COR-L47 (cell line): ENCODE measurements at places on chromosomes 13 and 19.

DNA sequence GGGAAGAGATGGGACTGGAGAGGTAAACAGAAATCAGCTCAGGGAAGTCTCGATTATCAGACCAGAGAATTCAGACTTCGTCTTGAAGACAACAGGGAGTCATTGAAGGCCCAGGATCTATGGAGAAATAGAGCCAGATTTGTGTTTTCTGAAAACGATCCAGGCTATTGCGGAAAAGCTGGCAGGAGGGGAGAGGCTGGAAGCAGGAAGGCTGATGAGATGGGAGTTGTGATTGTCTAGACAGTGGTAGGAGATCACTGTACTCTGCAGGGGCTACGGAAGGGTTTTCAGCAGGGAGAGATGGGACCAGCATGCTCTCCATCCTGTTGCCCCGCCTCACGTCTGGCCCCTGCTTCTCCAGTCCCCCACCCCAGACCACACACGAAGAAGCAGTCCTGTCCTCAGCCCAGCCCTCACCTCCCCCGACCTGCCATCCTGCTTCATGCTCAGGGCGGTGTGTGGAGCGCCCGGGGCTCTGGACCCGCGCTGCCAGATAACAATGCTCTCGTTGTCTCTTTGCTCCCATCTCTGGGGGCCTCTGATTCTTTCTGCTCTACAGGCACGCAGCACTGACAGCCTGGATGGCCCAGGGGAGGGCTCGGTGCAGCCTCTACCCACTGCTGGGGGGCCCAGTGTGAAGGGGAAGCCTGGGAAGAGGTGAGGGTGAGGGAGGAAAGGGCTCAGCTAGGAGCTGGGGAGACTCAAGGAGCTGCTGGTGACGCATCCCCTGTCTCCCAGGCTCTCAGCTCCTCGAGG is 1.9 kb downstream of the ARHGAP33 start:
- no peak for DNase-seq

GRCh38 chr13:110233181-110233950 is 73.6 kb downstream of the COL4A1 start:
- DNase-seq = no peak

GRCh38 chr19:46270521-46271256 is 26.2 kb upstream of the HIF3A start:
- DNase-seq = no peak

GRCh38 chr19:52335768-52336116 is 301 bp upstream of the ZNF610 start:
- DNase-seq = no peak

GRCh38 chr13:46181840-46182490 is at the start of gene LCP1:
LCP1 (minus strand) TSS chr13:46182177; CDS start chr13:46159662, 22,515 bp downstream.
- DNase-seq = no peak

GRCh38 chr13:39956036-39956435 is 300.6 kb downstream of the COG6 start:
- no peak for DNase-seq

GRCh38 chr13:48078251-48078656 is 16.6 kb downstream of the MED4 start:
- peak; percentile 14 for DNase-seq

GRCh38 chr19:1038978-1039645 is 795 bp upstream of the ABCA7 start:
- DNase-seq = no peak

DNA sequence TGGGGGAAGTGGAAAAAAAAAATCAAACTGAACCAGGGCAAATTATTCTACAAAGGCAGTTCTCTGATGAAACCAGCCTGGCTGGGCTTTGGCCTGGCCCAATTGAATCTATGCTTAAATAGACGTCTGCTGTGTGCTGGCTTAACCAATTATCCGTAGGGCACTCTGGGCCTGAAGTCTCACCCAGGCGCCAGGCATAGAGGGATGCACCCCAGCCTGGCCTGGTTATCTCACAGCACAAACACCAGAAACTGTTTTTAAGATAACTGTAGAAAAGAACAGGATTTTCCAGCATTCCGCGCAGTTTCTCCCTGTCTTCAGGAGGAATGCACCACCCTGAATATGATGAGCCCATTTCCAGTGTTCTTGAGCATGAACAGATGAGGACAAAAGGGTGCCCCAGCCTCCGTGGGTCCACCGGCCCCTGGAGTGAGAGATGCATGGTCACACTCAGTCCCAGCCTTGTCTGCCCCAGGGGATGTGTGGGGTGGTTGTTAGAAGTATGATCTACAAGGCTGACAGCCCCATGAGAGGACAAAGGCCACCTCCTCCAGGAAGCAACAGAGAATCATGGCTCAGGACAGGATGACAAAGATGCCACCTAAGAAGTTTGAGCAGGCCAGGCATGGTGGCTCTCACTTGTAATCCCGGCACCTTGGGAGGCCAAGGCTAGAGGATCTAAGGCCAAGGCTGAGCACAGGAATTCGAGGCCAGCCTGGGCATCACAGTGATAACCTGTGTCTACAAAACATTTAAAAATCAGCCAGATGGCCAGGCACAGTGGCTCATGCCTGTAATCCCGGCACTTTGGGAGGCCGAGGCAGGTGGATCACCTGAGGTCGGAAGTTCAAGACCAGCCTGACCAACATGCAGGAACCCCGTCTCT is 50.2 kb downstream of the PEPD start:
- DNase-seq = no peak

- DNase-seq = no peak
Observed at GRCh38 chr13:72617186-72617585, 110.2 kb downstream of the MZT1 start.

DNA sequence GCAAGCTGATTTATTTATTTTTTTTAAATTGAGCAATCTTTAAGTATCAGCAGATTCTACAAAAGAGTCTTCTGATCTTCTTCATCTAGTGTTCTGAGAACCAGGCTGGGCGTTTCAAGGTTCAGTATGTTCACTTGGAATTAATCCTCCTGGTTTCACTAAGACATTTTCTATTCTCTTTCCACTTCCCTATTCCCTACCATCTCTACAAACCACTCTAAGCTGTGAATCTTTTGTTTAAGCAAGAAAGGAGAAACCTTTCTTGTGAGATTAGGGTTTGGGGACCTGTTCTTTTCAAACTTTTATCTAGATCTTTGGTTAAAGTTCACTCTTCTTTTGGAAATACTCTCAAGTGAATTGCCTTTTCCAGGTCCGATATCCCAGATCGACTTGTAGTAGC is 59.3 kb downstream of the URI1 start:
- DNase-seq = no peak

DNA sequence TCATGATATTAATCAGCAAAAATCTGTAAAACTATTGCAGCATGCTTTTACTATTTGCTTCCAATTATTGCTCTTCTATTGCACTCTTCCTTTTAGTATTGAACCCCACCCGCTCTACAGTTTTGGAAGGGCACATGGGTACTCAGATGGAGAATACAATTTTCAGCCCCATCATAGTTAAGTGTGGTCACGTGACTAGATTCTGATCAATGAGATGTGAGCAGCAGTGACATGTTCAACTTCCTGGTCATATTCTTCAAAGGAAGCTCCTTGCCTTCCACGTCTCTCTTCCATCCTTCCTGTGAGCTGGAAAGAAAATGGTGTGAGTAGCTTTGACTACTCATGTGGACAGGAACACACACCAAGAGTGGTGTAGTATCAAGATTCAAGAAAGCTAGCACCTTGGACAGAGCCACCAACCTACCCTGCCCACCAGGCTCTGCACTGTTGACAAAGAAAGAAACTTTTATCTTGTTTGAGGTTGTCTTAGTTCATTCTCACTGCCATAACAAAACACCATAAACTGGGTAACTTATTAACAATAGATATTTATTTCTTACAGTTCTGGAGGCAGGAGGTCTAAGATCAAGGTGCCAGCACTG is 3.8 kb upstream of the FGF14 start:
- no peak for DNase-seq

GRCh38 chr13:98909016-98909415 is 68.8 kb downstream of the DOCK9 start:
- DNase-seq = no peak

DNA sequence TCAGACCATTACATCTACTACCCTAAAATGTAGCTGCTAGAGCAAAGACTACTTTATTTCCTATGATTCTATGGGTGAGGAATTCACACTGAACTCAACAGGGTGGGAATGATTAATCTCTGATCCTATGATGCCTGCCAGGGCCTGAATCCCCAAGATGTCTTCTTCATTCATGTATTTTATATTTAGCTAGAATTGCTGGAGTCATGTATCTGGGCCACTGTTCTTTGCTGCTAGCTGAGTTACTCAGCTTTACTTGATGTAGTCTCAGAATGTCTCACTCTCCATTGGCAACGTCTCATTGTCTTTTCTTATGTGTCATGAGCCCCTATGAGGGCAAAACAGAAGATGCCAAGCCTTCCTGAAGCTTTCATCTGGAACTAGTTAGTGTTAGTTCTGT is 21.1 kb downstream of the ZNF582 start:
- no peak for DNase-seq

DNA sequence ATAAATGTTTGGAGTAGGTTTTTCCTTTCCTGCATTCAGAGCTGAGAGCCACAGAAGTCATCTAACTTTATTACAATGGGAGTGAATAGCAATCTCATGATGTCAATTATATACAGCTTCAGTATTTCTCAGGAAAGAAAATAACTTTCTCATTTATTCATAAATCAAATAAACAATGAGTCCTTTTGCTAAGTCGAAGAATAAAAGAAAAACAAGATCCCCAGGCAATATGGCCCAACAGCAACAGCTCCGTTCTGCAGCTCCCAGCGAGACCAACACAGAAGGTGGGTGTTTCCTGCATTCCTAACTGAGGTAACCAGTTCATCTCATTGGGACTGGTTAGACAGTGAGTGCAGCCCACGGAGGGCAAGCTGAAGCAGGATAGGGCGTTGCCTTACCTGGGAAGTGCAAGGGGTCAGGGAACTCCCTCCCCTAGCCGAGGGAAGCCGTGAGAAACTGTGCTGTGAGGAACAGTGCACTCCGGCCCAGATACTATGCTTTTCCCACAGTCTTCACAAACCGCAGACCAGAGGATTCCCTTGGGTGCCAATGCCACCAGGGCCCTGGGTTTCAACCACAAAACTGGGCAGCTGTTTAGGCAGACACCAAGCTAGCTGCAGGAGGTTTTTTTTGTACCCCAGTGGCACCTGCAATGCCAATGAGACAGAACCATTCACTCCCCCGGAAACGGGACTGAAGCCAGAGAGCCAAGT is 128.2 kb downstream of the SLITRK1 start:
- no peak for DNase-seq

GRCh38 chr19:13103581-13104359 is 1.1 kb upstream of the LYL1 start:
- DNase-seq = no peak

- peak; percentile 60 for DNase-seq
Observed at GRCh38 chr19:4304538-4305256, at the start of gene FSD1. FSD1 (plus strand) TSS chr19:4304598; CDS start chr19:4304747, 149 bp downstream.

- no peak for DNase-seq
Observed at GRCh38 chr13:60268203-60268555, 104.5 kb upstream of the DIAPH3 start.

GRCh38 chr13:85565652-85566051 is 233.6 kb downstream of the SLITRK6 start:
- no peak for DNase-seq

- DNase-seq = no peak
Observed at GRCh38 chr13:74214321-74214720, 80.1 kb upstream of the KLF12 start.

- no peak for DNase-seq
Observed at GRCh38 chr19:55080968-55081769, 5.5 kb downstream of the EPS8L1 start.

GRCh38 chr19:15154002-15154612 is 46.7 kb downstream of the NOTCH3 start:
- DNase-seq = no peak

GRCh38 chr13:38830442-38831045 is 143.7 kb downstream of the FREM2 start:
- no peak for DNase-seq

- DNase-seq = no peak
Observed at GRCh38 chr13:29710511-29710910, 115.0 kb upstream of the SLC7A1 start.
